Activated CD4-positive, alpha-beta T cell treated with anti-CD3 and anti-CD28 coated beads, Interleukin-2, amount 50 U/mL, for 24 hours (primary cell): ENCODE measurements at places on chromosomes 7 and 10.

DNA sequence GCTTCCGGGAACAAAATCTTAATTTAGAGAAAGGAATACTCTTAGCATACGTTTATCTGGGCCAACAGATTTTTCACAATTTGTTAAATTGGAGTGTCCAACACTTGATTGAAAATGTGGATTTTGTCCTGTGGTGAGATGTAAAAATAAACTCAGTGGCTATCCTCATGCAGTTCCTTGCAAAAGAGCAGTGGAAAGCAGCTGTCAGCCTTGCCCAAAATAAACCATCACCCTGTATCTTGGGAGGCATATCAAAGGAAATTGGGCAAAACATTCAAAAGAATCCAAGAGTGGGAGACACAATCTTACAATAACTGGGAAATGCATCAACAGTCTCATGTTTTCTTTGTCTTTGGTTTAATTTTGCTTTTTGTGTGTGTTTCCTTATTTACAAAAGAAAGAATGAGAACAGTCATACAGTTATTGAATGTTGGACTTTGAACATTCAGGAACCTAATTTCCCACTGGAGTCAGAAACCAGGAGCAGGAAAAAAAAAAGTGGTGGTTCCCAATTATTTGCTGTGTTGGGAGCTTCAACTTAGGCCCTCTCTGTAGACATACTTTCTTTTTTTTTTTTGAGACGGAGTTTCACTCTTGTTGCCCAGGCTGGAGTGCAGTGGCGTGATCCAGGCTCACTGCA, 44.4 kb upstream of the DGKI start:
- DNase-seq, result no peak

GRCh38 chr7:103626776-103627175, 180.8 kb upstream of the SLC26A5 start:
- no peak for DNase-seq

DNA sequence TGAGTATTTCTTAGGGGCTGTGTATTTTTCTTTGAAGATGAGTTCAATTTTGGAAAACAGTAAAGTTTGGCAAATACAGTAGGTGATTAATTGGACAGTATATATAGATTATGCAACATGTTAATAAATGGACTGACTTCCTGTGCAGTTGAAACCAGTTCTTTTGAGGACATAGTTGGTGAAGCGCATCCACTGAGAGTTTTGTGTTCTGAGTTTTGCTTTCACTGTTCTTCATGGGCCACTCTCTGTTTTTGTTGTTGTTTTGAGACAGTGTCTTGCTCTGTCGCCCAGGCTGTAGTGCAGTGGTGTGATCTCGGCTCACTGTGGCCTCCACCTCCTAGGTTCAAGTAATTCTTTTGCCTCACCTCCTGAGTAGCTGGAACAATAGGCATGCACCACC, 109.0 kb downstream of the SDHAF3 start:
- DNase-seq, result no peak

GRCh38 chr7:42345478-42346299, 108.7 kb upstream of the GLI3 start:
- DNase-seq, result no peak

- DNase-seq, result no peak
Observed at GRCh38 chr7:139936760-139937310, 107.8 kb downstream of the TBXAS1 start.

DNA sequence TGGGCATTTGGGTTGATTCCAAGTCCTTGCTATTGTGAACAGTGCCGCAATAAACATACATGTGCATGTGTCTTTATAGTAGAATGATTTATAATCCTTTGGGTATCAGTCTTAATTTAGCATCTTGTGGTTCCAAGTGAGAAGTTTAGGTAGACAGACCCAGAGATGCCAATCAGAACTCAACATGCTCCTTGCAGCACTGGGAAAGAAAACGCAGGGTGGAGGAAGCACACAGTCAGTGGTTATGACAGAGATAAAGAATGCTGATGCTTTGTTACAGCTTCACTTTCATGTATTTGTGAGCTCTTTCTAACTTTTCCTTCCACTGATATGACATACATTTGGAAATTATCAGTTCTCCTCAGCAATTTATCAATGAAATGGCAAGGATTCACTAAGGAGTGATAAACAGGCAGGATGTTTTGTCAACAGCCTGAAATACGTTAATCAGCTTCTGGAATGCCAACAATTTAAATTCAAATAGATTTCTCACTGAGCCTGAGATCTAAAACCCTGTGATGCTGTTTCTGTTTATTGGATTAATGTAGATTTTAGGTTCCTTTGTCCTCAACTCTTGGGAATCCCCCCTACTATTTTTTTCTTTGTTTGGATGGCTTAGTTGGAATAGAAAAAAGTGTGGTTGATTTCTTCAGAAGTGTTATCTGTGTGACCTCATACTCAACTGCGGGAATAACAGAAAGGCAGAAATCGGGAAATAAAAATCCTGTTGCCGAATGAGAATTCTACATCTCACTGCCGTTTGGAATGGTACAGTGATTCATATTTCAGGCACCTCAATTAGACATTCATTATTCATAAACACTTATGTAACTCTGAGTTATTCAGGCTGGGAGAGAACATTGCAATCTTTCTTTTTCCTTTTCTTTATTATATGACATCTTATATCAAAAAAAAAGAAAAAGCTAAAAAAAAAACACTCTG, 675.0 kb downstream of the CNTNAP2 start:
- no peak for DNase-seq

DNA sequence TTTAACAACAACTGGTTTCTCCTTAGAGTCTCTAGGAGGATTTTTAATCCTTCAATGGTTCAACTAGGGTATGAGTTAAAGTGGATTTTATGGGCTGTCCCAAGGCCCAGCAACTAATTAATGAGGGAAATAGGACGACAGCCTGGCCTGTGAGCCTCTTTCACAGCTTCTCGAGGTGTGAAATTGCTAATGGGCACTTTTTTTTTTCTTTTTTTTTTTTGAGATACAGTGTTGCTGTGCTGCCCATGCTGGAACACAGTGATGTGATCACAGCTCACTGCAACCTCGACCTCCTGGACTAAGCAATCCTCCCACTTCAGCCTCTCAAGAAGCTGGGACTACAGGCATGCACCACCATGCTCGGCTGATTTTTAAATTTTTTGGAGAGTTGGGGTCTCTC, 87.0 kb downstream of the MARCHF5 start:
- DNase-seq, result no peak

- no peak for DNase-seq
Observed at GRCh38 chr7:27587429-27587828, 75.3 kb downstream of the HIBADH start.

DNA sequence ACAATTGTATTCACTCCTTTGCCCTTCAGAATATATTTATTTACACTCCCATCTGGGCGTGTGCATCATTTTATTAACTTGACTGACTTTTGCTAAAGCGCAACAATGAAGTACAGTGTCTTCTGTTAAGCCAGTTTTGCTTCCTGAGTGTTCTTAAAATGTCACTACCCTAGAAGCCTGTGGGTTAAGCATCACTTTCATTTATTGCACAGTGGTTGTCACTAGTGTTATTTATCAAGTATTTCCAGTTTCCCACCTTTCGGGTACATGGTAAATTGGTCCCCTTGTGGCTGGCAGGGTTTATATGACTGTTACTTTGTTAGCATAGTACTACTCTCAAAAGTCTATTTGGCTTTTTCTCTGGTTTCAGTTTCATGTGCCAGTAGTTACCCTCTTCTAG, 3.3 kb downstream of the HILPDA start:
- peak; percentile 27 for DNase-seq

DNA sequence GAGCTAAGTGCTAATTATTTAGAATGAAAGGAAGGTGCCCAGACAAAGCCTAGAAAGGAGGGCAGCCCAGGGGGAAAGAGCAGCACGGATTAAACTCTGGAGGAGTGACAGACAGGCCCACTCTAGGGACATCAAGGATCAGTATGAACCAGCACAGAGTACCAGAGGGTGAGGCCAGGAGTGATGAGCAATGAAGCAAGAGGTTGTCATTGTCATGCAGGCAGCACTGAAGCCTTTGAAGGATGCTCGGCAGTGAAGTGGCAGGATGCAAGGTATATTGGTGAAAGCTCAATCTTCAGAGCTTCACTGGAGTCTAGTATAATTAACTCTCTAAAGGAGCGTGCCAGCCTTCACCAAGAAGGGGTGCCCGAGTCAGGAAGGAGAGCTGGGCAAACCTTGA, 112.0 kb upstream of the INHBA start:
- no peak for DNase-seq

- no peak for DNase-seq
Observed at GRCh38 chr10:31836569-31837406, 91.8 kb downstream of the ARHGAP12 start.

- no peak for DNase-seq
Observed at GRCh38 chr10:5413012-5413938, 918 bp downstream of the NET1 start.

- DNase-seq, result no peak
Observed at GRCh38 chr10:7186387-7187018, 224.3 kb downstream of the SFMBT2 start.

- no peak for DNase-seq
Observed at GRCh38 chr10:52533986-52534385, 219.9 kb downstream of the DKK1 start.

- no peak for DNase-seq
Observed at GRCh38 chr7:29924006-29924405, 65.6 kb downstream of the SCRN1 start.

GRCh38 chr10:75640803-75641202, 209.4 kb downstream of the LRMDA start:
- no peak for DNase-seq

DNA sequence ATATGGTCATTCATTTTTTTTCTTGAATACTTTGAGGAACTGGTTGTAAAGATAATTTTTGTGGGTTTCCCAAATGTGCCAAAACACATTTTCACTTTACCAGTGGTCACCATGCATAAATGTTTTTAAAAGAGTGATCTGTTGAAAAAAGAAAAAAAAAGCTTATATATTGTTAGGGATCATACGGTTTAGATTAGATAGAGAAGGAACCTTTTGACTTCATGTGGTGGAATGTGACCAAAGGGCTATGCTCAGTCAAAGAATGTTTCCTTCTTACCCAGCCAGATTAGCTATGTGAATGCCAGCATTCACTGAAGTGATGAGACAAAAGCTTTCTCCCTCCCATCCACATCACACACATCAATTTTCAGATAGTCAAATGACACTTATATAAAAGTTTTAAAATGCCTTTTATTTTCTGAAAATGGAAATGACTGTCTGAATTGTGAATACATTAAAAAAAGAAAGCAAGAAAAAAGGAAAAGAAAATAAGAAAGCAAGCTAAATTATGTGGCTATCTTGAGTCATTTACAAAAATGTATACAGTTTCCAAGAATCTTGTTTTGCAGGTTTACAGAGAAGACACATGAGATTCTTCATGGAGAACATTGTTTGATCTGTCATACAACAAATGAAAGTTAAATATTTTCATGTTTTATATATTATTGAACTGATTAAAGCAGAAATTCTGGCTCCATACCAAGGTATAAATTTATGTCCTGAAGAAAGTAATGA, 8.6 kb upstream of the CPED1 start:
- DNase-seq, result no peak

DNA sequence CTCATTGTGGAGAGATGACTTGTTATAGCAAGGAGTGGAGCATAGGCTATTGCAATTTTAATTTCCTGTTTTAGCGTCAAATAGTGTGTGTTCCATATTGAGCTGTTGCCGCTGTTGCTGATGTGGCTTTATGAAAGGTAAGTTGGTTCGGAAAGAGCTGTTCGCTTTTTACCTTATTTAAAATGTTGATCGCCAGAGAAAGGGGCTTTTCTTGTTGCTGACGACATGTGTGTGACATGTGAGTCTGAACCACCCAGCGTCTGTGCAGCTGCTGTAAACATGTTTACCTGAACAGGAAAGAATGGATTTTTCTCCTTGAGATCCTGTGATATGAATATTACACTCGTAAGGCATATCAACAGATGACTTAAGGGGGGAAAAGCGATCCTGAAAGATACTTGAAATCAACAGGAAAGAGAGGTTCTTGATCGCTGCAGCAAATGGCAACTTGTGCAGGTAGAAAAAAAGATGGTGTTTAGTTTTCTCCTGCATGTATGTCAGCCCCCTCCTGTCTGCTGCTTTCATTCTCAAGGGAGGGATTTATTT, 2.5 kb downstream of the ZEB1 start:
- no peak for DNase-seq

GRCh38 chr7:130566898-130567280, 75.0 kb downstream of the MEST start:
- DNase-seq, result no peak

GRCh38 chr10:44830022-44830421, 81.1 kb upstream of the TMEM72 start:
- DNase-seq, result no peak

DNA sequence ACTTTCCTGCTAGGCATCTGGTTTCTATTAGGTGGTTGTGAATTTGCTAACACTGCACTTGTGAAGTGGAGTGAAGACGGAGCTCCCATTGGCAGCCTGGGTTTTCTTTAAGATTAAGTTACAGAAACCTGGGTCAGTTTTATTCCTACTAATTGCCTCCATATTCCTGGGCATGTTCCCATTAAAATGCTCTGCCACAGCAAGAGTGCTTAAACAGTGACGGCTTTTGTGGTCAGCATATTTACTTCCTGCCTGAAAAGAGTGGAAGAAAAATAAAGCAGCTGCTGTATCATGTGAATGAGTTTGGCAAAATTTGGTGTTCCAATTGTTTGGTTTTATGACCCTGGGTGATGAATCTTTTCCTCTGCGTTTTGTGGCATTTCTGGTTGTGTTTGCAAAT, 96.9 kb upstream of the PLXDC2 start:
- no peak for DNase-seq

GRCh38 chr10:106216085-106216484, 948.4 kb downstream of the SORCS1 start:
- DNase-seq, result no peak

DNA sequence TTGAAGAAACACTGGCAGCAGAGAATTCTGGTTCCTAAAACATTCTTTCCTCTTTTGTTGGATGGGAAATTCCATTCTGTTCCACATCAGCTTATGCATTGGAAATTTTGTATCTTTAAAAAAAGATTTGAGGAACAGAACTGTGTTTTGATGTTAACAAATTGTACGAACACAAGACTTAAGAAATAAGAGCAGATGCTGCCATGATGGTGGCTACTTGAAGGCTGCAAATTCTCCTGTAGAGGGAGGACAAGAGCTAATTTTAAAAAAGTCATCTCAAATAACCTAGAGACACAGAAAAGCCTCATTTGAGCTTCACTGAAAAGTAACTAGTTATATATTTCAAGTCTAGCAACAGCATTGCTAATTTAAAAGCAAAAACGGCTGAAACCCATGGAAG, 29.8 kb downstream of the NDUFB2 start:
- DNase-seq, result no peak

- peak; percentile 26 for DNase-seq
Observed at GRCh38 chr10:22992075-22992474, 64.2 kb downstream of the ARMC3 start.

GRCh38 chr7:22351329-22351692, 5.6 kb downstream of the RAPGEF5 start:
- DNase-seq, result no peak

GRCh38 chr7:32616625-32617024, 121.3 kb downstream of the AVL9 start:
- no peak for DNase-seq

- DNase-seq, result no peak
Observed at GRCh38 chr7:30320392-30320791, 36.0 kb downstream of the ZNRF2 start.
